Left colon (tissue), 2 donors: ENCODE measurements at places on chromosomes 3 and 15. TPM values are rescaled to one million over a fixed set of nuclear protein-coding genes. Genes with fewer than 3 reads are reported as not detected.

The PPM1L gene
- 16.9 TPM for total RNA-seq

The TMEM207 gene
- not detected for total RNA-seq

The CD200R1 gene
- 0.49 TPM for total RNA-seq

The ADAMTSL3 gene
- 8.7 TPM for total RNA-seq

The OSTN gene
- not detected for total RNA-seq

The CCDC13 gene
- 2.3 TPM for total RNA-seq

The CPNE4 gene
- 0.46 TPM for total RNA-seq

The SLC26A6 gene
- total RNA-seq: 116 TPM
